ENCODE measurements at places on chromosomes 2 and 18.

DNA sequence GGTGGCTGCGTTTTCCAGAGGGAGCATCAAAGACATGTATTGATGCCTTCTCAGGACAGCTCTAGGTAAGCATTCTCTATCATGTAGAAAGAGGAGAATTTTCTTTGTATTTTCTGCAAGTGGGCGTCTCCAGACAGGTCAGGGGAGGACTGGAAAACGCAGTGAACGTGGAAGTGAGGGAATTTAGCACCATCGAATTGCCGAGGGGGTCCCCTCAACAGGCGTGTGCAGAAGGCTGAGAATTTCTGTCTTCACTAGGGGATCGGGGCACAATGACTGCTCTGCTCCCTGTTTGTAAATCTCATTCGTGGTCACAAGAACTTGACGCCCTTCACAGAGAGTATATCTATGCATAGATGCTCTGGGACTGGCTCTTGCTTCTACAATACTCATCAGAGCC is 5.0 kb upstream of the NTSR2 start:
- DNase-seq, result no peak

DNA sequence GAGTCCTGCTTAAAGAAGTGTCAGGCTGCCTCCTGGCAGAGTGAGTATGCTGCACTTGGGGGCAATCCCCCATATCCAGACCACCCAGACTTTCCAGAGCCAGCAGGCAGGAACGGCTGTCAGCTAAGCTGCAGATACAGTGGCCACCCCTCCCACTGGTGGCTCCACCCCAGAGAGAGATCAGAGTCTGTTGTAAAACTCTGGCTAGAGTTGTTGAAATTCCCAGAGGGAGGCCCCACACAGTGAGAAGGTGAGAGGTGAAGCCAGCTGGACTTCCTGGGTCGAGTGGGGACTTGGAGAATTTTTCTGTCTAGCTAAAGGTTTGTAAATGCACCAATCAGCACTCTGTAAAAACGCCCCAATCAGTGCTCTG is 533.8 kb upstream of the ACVR2A start:
- DNase-seq, result no peak

DNA sequence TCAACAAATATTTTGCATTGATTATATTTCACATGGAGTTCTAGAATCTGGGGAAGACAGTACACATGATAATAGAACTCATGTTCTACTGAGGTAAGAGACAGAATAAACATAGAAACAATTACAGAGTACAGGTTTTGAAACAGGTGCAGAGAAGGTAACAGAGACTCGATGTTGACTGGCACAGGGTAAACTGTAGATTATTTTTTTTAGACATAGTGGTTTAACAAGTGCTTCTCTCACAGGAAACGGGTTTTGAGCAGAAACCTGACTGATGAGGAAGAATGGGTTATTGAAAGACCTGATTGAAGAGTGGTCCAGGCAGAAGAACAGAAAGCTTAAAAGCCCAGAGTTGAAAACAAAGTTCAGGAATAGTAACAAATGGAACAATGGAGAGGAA is 1002.5 kb upstream of the FAM98A start:
- DNase-seq, result no peak

DNA sequence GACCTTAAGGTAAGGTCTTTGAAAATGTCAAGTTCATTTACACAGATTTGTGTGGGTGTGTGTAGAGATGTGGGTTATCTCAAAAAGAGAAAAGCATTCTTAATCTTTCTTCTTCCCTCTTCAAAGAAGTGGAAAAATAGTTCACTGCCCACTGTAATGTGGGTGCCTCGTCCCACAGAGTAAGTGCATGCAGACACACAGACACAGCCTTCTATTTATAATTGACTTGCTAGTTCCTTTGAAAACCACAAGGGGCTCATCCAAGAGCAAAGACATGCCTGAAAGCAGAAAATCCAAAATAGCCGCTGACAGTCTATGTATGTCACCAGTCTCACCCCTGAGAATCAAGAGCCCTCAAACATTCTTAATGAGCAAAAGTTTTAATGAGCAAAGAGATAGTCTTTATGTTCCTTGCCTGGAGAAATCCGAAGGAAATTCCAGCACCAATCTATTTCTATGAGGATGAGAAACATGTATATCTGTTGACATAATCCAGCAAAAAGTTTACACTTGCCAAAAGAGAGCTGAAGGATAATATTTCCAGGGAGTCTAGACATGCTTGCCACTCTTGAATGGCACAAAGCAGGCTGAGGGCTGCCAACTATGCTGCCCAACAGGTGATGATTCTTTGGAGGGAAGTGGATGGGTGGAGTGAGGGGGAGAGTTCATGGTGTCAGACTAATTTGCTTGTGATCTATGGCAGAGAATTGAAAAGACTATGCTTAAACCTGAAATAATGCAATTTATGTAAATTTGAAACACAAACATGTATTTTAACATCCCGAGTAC is 93.9 kb downstream of the ACVR1 start:
- DNase-seq, result no peak

DNA sequence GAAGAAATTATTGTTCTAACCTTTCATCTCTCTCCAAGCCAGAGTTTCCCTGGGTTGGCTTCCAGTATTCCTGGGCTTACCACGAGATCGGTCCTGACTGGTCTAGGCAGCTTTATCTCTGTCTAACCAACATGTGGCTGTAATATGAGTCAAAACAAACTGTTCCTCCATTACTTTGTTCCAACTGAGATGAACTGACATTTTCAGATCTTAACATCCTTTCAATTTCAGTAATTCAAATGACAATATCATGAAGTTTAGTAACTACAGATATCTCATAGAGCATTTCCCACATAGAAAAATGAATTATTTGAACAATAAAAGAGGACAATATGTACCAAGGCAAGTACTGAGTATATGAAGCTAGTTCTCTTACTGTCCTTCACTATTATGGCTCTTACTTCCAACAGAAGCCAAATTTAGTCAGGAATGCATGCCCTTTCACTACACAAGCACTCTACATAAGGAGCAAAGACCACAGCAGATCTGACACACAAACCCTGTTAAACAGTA is 15.5 kb downstream of the SLC25A12 start:
- DNase-seq, result no peak

GRCh38 chr18:10111191-10111590 is 197.4 kb downstream of the VAPA start:
- DNase-seq, result no peak

GRCh38 chr2:17940091-17940630 is 61.7 kb downstream of the KCNS3 start:
- DNase-seq, result no peak

GRCh38 chr2:232293191-232293590 is 85.4 kb upstream of the ALPP start:
- DNase-seq, result no peak

Data from putamen (tissue), 1 donor.